ENCODE measurements at places on chromosomes 7 and 10.

DNA sequence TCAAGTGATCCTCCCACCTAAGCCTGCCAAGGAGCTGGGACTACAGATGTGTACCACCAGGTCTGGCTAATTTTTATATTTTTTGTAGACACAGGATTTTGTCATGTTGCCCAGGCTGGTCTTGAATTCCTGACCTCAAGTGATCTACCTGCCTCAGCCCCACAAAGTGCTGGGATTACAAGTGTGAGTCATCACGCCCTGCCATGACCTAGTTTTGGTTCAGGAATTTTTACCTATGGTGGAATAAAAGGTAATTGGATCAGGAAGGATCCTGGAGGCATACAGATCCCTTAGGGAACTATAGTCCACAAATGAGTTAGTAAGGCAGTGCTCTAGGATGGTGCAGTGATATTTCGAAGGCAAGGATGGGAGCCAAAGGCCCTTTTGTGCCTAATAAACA lies 717.9 kb downstream of the PHTF2 start:
- no peak for DNase-seq

GRCh38 chr7:148332191-148333186 lies 258.1 kb upstream of the C7orf33 start:
- no peak for DNase-seq

- DNase-seq = no peak
Measured at GRCh38 chr7:16963044-16963443, 81.3 kb upstream of the AGR3 start.

GRCh38 chr7:101518336-101518735 lies 110.8 kb downstream of the MYL10 start:
- DNase-seq = no peak

DNA sequence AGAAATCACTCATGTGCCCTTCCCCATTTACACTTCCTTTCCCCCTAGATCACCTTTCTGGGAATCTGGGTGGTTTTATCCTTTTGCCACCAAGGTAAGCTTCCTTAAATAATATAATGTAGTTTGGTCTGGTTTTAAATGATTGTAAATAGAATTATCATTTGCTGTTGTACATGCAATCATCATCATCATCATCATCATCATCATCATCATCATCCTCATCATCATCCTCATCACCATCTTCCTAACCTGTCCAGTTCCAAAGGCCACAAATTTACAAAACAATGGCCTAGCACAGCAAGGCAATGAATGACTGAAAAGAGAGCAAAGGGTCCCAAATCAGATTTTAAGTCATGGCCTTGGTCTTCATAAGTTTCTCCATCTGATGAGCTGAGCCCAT lies 329.7 kb downstream of the PLXNA4 start:
- no peak for DNase-seq

GRCh38 chr10:87700031-87700796 lies 40.5 kb downstream of the PAPSS2 start:
- no peak for DNase-seq

GRCh38 chr7:157006829-157007469 lies 3.5 kb downstream of the MNX1 start:
- no peak for DNase-seq

DNA sequence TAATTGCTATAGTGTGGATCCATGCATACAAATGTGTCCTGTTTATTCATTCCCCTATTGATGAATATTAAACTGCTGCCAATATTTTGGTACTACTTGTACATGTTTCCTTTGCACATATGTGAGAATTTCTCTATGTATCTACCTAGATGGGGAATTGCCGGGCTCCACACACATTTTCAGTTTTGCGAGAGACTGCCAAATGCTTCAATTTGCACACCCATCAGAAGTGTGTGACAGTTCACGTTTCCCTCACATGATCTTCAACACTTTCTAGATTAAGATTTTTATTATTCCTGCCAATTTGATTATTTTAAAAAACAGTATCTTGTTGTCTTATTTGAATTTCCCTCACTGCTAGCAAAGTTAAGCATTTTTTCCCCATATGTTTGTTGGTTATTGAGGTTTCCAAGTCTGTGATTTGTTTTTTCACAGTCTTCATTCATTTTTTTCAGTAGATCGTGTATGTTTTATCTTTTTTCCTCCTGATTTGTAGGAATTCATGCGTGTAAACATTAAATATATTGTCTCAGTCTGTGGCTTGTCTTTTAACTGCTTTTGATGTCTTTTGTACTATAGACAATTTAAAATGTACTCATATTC lies 2.4 kb upstream of the KLF14 start:
- no peak for DNase-seq

- no peak for DNase-seq
Measured at GRCh38 chr10:104574838-104575237, 66.3 kb upstream of the SORCS3 start.

DNA sequence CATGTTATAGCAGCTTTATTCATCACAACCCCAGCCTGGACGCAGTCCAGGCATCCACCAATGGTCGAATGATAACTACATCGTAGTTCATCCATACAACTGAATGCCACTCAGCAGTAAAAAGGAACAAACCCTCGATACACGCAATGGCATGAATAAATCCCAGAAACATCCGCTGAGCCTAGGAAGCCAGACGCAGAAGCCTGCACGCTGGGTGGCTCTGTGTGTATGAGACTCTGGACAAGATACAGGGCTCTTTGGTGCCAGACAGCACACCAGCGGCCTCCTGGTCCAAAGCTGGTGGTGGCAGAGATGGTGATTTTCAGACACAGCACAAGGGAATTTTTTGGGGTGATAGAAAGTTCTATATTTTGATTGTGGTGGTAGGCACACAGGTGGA lies 10.0 kb upstream of the CRYGN start:
- DNase-seq = no peak

GRCh38 chr10:43226851-43227845 lies 39.7 kb downstream of the RASGEF1A start:
- no peak for DNase-seq

GRCh38 chr10:43959364-43960134 lies 310.9 kb upstream of the ZNF32 start:
- no peak for DNase-seq

GRCh38 chr10:22324413-22324812 lies 3.5 kb downstream of the BMI1 start:
- DNase-seq = no peak

GRCh38 chr7:76356823-76357222 lies 2.0 kb downstream of the YWHAG start:
- no peak for DNase-seq

GRCh38 chr7:131330299-131330698 lies 2.6 kb downstream of the MKLN1 start:
- no peak for DNase-seq

DNA sequence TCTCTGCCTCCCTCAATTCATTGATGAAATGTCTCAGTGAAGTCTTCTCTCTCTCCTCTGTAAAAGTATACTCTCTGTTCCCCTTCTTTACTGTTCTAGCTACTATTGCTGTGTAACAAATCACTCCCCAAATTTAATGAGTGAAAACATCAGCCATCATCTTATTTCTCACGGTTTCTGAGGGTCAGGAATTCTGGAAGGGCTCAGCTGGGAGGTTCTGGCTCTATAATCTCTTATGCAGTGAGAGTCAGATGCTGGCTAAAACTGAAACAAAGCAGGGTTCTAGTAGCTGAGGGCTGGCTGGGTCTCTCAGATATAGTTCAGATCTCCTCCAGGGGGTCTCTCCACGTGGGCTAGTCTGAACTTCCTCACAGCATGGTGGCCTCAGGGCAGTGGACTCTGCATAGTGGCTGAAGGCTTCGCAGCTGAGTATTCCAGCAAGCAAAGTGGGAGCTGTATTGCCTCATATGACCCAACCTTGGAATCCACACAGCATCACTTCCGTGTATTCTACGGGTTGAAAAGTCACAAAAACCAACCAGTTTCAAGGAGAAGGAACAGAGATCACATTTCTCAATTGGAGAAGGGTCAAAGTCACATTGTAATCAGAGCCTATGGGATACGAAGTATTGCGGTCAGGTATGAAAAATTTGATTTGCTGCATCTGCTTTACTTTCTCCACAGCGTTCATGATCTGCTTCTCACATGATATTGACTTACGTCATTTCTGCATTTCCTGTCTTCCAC lies 74.8 kb upstream of the ATRNL1 start:
- no peak for DNase-seq

GRCh38 chr10:68559841-68560185 lies 324 bp upstream of the TET1 start:
- DNase-seq = no peak

GRCh38 chr10:52567247-52567580 lies 205.4 kb downstream of the MBL2 start:
- no peak for DNase-seq

DNA sequence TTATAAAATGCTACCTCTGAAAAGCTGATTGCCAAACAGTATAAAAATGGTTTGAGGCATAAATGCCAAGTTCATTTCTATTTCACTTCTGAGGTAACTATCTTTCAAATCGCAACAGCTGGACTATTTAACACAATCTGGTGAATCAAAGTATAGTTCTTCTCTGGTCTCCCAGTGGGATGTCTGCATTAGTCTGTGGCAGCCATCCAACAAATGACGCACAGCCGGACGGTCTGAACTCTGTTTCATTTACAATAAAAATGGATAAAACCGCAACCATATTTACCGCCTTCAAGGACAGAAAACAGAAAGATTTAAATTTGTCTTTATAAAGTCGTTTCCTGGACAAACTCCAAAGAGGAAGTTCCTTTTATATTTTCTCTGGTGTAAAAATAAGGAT lies 41.9 kb downstream of the ENO4 start:
- DNase-seq = no peak

GRCh38 chr7:119408596-119408995 lies 864.4 kb upstream of the KCND2 start:
- DNase-seq = no peak

DNA sequence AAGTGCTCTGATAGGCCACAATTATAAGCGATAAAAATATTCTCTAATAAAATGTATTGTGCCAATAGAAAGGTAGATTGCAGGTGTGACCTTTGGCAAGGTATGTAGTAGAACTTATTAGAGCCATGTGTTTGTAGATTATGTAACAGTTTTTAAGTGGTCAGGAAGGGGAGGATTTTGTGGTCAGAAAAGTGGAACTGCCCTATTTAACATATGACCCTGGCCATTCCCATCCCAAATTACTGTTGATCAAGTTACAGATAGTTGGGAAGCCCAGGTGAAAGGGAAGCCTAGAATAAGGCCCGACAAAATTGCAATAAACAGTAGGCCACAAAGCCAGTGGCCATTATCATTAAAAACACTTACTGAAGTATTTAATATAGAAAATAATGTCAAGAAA lies 89.2 kb downstream of the SPAG6 start:
- no peak for DNase-seq

GRCh38 chr7:101667399-101667798 lies 38.3 kb upstream of the MYL10 start:
- no peak for DNase-seq

GRCh38 chr10:57657164-57657765 lies 610.4 kb downstream of the IPMK start:
- DNase-seq = no peak

DNA sequence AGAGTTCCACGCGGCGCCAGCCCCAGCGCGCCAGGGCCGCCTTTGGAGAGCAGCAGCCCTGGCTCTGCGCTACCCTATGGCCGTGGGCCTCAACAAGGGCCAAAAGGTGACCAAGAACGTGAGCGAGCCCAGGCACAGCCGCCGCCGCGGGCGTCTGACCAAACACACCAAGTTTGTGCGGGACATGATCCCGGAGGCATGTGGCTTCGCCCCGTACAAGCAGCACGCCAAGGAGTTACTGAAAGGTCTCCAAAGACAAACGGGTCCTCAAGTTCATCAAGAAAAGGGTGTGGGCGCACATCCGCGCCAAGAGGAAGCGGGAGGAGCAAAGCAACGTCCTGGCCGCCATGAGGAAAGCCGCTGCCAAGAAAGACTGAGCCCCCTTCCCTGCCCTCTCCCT lies 144.1 kb downstream of the SRPK2 start:
- no peak for DNase-seq

- no peak for DNase-seq
Measured at GRCh38 chr10:117390420-117390819, 15.2 kb upstream of the PDZD8 start.

GRCh38 chr10:85612833-85613232 lies 753.8 kb downstream of the GRID1 start:
- no peak for DNase-seq

DNA sequence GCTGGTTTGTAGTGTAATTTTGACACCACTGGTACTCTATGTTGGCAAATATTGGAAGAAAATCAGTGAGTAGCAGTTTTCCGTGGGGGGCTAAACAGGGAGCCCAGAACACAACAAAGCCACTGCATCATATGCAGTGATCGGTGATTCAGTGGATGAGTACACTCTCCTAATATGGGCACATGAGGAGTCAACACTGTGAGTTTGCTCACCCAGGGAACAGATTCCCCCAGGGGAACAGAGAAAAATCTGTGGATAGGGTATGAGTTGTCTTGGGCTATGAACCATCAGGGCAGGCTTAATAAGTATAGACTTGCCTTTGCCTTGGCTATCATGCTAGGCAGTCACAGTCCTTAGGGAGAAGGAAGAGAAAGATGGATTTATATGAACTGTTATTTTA lies 227.7 kb upstream of the SEMA3E start:
- no peak for DNase-seq

DNA sequence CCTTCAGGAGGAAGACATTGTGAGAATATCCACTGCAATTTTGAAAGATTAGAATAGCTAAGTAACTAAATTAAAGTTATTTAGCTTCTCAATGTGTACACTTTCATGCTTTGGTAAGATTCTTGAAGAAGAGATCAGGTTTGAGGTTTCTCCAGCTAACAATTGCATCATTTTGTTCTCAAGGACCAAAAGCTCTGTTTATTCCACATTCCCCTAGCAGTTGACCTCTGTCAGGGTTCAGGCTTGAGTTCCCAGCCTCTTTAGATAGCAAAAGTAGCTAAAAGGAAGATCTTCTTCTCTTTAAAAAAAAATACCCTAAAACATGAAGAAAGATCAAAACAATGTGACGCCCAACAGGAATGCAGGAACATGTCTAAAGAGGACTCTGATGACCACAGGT lies 179.4 kb upstream of the IGFBP3 start:
- DNase-seq = no peak

- DNase-seq = no peak
Measured at GRCh38 chr10:28839600-28840007, 162.3 kb downstream of the BAMBI start.

GRCh38 chr7:596819-597182 lies 77.2 kb upstream of the PDGFA start:
- no peak for DNase-seq

- DNase-seq = no peak
Measured at GRCh38 chr7:37915438-37915837, 1.2 kb downstream of the SFRP4 start.

DNA sequence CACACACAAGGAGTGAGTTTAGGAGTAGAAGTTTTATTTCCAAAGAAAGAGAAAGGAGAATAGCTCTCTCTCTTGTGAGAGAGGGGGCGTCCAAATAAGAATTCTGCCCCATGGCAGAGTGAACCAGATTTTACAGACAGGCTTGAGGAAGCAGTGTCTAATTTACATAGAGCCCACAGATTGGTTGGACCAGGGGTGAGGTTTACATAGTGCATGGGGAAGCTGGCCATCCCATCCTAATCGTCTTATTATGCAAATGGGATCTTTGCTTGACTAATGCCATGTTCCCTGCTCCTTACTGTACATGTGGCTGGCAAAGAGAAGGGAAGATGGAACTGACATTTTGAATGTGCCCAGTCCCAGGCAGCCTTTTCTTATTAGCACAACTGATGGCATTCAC lies 60.0 kb upstream of the ACSM6 start:
- DNase-seq = no peak
